ENCODE measurements at places on chromosomes 7 and 10. TPM values are rescaled to one million over a fixed set of nuclear protein-coding genes. Genes with fewer than 3 reads are reported as not detected.

- no peak for DNase-seq
- no peaks in the 10 kb centered on the region for H3K4me1 ChIP-seq
- no peaks in the 10 kb centered on the region for H3K27me3 ChIP-seq
These were observed 107.3 kb downstream of the GALNT11 start for GRCh38 chr7:152132812-152133211.

Gene PSMG3
- total RNA-seq, result 28.3 TPM

Gene PTF1A
- not detected for total RNA-seq

DNA sequence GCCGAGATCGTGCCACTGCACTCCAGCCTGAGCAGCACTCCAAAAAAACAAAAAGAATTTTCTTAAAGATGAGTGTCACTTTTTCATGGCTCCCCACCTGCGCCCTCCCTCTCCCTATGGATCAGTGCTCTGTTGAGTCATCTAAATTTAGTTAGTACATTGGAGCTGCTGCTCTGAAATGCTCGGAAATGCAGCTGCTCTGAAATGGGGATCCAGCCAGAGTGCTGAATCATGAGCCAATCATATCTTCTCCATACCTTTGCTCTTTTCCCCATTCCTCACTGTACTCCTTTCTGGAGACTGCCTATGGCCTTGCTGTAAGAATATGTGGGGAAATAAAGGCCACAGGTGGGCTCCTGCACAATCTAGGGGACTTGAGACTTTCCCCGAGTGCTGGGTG is 188.8 kb downstream of the ZNF438 start:
- H3K4me3 ChIP-seq, result no peak overlapping the region
- no peaks in the 10 kb centered on the region for H3K4me1 ChIP-seq
- DNase-seq, result peak; percentile 4
- H3K27ac ChIP-seq, result no peak overlapping the region

- no peak overlapping the region for H3K27ac ChIP-seq
- no peaks in the 10 kb centered on the region for H3K36me3 ChIP-seq
- DNase-seq, result no peak
- no peaks in the 10 kb centered on the region for H3K27me3 ChIP-seq
- H3K4me1 ChIP-seq, result no peaks in the 10 kb centered on the region
These were observed 45.3 kb downstream of the NRG3 start for GRCh38 chr10:81920213-81920829.

DNA sequence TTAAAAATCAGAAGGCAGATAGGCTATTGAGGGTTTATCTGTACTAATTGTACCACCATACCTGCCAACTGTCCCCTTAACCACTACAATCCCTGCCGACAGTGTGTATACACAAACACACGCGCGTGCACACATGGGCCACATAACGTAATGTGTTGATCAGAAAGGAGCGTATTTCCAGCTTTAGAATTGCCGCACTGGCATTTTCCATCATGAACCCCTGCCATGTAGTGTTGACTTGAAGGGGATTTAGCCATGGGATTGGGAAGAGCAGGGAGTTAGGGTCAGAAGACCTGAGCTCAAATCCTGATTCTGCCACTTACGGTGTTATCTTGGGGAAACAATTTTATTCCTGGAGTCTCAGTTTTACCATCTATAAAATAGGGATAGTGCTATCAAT is 158.9 kb downstream of the TCF7L2 start:
- H3K36me3 ChIP-seq, result no peaks in the 10 kb centered on the region
- no peak overlapping the region for H3K27ac ChIP-seq
- no peak for DNase-seq
- H3K4me3 ChIP-seq, result no peak overlapping the region
- no peaks in the 10 kb centered on the region for H3K27me3 ChIP-seq
- H3K4me1 ChIP-seq, result peaks cover 35% of the 10 kb centered on the region

Gene RNF133
- not detected for total RNA-seq

Gene TRIL
- total RNA-seq, result 0.32 TPM

All from GM23248 (cell line).